ENCODE measurements at places on chromosomes 7 and 10.
A peak's percentile ranks its signal among the peaks of the same experiment; 100 is the strongest.

- DNase-seq, result no peak
These were observed 151.3 kb upstream of the NPVF start for GRCh38 chr7:25379351-25380300.

- no peak for DNase-seq
These were observed 319.1 kb downstream of the PTEN start for GRCh38 chr10:88182601-88182930.

GRCh38 chr7:41122256-41122987 is 580.5 kb downstream of the INHBA start:
- no peak for DNase-seq

GRCh38 chr10:17290226-17290625 is 62.2 kb downstream of the VIM start:
- DNase-seq, result no peak

GRCh38 chr7:121352323-121352722 is 23.5 kb downstream of the WNT16 start:
- no peak for DNase-seq

DNA sequence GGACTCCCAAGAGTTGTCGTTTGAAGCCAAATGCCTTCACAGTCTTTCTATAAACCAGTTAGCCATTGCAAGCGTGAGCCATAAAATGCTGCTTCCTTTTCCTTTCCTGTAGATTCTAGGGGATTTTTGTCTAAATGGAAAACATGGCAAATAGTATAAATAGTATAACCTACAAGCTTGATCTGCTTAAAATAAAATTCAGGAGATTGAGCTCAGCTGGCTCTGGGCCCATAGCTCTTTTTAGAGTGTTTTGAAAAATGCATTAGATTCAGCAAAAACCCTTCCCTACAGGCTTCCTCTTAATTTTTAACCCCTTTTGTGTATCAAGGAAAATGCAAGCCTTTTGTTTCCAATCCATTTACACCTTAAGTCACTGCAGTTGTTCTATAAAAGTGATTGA is 190.1 kb upstream of the GDF10 start:
- no peak for DNase-seq

DNA sequence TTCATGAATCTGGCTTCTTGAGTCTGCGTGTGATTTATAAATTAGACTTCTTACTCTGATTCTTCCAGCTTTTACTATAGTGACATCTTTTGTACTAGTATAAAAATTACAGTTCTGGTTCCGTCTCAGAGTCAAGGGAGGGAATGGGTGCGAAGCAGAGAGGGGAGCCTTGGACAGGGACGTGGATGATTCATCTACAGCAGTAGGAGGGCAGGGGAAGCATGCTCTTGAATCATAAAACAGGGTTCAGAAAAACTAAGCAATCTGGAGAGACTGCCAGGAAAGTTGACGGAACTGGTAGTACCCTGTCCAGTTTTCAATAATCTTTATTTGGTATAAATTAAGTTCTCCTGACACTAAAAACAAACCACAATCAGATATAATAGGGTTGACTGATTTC is 58.1 kb downstream of the ITGA8 start:
- DNase-seq, result no peak

DNA sequence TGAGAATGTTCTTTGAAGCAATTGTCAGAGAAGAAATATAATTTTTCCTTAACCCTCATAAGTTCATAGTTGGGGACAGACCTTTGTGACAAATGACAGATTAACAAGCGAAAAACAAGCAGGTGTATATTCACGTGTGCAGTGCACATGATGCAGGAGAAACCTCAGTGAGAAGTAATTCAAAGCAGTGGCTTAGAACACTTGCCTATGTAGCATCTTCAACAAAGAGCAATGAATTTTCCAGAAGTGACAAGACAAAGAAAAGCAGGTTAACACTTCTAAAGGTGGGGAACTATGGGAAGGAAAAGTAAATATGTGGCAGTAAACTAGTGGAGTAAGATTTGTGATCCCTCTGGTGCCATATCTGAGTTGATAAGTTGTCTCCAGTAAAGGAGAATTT is 65.8 kb downstream of the MCU start:
- no peak for DNase-seq

DNA sequence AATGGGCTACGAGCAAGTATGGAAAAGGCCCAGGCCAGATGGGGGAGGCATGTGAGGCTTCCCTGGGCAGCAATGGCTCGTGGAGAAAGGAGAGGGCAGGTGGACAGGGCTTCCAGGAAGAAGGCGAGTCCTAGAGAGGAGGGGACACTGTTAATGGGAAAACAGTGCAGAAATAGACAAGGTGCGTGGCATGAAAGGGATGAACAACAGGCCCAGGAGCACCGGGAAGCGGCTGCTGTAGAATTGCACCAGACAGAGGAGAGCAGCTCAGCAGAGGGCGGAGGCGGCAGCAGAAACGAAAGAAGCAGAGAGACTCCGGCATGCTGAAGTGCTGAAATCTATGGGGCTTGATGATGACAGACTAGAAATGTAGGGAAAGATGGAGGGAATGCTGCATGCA is 102.1 kb downstream of the PIP4K2A start:
- DNase-seq, result no peak

DNA sequence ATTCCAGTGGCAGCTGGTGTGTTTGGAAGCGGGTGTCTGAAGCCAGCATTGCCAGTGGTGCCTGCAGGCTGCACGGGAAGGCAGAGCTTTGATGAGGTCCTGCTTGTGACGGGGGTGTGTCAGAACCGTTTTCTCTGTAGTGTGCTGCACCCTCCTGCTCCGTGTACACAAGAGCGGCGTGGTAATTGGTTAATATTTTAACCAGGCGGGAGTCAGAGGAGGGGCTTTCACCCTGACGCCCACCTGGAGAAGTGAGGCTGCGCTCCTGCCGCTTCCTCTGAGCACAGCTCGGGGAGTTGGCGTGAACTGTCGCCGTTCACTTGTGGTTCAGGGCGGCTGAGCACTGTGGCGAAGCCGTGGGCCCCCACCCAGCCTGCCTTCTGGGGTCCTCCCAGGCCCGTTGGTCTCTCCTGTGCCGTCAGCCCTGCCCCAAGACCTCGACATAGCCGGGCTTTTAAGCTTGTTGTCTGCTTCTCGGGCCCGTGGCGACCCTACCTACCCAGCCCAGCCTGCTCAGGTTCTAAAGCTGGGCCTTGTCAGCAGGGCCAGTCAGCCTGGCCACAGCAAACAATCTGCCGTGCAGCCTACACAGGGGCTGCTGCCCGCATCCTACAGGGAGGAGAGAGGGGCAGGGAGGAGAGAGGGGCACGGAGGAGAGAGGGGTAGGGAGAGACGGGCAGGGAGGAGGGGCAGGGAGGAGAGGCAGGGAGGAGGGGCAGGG is 11.6 kb downstream of the NKX6-2 start:
- DNase-seq, result no peak

GRCh38 chr7:99825452-99825851 is 2.4 kb upstream of the CYP3A43 start:
- DNase-seq, result no peak

- no peak for DNase-seq
These were observed 126.6 kb downstream of the PTPN20 start for GRCh38 chr10:47037654-47038425.

DNA sequence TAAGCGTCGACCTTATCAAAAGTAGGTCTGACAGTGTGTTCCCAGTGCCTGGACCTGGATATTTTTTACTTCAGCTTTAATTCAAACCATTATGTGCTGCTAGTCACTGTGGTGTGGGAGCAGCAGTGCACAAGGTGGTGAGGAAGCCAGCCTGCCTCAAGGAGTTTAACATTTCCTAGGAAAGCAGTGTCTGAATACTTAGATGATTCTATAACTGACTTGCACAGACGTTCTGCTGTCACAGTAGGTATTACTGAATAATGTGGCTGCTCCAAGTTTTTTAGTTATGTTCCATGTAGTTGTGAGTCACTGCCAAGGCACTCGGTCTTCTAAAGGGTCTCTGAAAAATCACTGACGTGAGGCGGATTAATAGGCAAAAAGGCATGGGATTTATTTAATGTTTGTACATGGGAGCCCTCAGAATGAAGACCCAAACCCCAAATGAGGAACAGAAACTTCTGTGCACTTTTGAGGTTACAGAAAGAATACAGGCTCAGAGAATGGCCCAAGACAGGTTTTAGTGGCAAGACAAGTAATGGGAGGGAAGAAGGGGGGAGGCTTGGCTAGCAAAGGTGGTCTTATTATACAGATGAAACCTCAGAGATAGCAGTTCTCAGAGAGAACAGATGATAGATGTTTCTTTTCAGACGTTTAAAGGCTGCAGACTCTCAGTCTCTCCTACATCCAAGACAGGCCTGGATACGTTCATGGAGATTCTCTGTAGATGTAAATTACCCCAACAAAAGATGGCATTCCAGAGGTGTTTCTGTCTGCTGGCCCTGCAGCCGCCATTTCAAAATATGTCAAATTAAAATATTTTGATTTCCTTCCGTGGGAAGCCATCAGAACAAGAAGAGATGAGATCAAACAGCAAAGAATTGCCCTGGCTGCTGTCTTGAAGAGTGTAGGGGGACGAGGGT is 209.3 kb downstream of the SDK1 start:
- DNase-seq, result no peak

- no peak for DNase-seq
These were observed 83.1 kb downstream of the CHN2 start for GRCh38 chr7:29277436-29278215.

DNA sequence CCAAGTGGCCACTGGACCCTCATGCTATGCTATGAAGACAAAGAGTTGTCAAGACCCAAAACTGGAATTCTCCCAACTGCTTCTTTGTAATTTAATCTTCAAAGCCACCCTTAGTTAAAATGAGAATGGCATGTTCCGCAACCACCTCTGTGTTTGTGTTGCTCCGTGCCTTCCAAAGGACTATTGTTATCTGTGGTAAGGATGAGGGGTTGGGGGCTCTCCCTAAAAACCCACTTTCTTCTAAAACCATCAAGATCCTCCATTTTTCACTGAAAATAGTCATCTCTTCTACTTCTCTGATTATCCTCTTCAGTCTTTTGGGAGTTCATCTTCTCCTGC is 222.1 kb upstream of the AOAH start:
- no peak for DNase-seq

DNA sequence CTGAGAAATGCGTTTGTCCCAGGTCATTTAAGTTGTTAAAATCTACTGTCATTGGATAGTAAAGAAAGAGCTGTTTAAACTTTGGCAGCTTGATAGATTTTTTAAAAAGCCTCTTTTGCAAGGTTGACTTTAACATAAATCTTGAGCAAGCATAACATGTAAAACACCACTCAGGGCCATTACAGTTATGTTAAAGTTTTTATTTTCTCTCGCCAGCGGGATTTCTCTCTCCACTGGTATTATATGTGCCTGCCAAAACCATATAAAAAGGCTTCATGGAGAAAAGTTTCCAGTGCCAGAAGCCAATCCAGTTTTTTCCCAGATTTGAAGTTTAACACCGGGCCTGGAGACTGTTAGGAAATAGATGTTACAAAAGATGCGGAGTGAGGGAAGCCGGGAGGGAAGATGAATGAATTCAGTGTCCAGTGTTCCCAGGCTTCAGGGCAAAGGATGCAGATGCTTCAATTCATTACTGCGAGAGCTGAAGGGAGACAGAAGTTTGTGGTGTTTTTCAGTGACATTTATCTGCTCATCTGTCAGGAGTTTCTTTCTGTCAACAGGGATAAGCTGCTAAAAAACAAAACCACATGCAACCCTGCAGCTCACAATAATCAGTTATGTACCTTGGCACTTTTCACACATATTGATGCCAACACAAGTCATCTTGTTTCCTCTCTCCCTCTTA is 155.5 kb downstream of the SPAG6 start:
- no peak for DNase-seq

- peak; percentile 81 for DNase-seq
These were observed 142.4 kb downstream of the ADCY1 start for GRCh38 chr7:45716380-45717203.
